ENCODE measurements at places on chromosomes 16 and 17.

DNA sequence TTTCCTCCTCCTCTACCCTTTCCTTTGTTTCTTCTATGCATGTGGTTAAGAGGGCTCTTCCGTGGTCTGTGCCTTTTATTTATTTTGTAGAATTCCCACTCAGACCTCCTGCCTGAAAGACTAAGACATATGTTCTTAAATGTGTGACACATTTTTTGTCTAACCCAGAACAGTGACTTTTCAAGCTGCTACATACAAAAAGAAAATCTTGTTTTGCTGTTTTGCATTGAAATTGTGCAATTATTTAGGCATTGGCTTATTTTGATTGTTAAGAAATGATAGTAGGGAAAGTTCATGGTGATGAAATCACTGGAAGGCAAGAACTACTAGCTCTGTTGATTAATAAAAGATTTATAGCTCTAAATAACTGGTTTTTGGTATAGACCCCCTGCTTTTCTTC, 76.8 kb downstream of the TUBD1 start:
- DNase-seq = no peak

GRCh38 chr17:41965694-41966462, 717 bp upstream of the CNP start:
- no peak for DNase-seq

DNA sequence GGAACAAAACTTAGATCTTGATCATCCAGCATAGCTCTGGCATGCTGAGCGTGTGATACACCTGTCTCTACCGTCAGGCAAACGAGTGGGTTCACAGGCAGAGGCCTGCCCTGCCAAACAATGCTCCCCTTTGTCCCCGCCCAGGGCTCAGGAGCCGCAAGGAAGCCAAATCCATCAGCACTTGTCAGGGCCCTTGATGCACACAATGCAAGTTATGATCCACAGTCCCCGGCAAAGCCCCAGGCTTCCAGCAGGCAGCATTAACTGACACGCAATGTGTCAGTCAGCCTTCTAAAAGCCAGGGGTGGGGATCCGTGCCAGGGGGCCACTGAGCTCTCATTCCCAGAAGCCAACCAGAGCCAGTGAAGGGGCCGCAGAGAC, 460.9 kb downstream of the SLC39A11 start:
- no peak for DNase-seq

DNA sequence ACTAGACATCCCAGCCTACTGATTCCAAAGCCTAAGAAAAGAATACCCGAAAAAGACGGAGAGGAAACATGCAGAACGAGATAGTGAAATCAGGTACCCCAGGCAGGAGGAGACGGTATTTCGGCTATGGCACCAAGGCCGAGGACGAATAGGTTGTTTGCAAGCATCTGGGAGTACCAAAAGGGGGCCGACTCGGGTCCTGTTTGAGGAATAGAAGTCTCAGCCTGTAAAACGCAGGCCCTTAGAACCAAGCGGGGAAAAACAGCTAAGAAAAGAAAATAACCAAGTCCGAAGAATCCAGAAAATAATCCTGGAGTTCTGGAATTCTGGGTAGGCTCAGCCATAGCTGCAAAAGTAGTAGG, 537 bp downstream of the SLC35B1 start:
- DNase-seq = no peak

DNA sequence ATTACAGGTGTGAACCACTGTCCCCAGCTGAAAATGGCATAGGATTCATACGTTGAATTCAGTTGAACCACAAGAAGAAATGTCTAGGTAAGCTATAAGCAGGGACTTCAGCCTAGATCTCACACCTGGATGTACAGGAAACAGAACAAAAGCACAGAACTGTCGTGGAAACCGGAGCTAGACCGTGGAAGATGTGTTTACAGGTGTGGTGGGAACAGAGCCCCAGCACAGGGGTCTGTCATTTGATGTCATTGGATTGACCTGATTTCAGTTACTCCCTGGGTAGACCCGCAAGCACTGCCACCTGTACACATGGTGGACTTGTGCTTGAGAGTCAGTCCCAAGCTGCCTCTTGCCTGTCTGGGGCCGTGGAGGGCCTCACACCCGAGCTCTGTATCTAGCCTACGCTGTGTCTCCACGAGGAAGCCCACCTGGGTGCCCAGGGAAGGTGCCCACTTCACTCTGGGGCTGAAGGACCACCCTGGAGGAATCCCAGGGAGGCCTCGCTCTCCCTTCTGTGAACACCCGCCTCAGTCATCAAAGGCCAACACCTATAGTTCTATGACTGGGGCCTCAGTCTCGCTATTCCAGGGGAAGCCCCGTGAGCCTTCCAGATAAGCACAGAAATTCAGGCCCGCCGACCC, 32.2 kb upstream of the MLKL start:
- DNase-seq = no peak

GRCh38 chr17:45705123-45706009, 78.8 kb upstream of the CRHR1 start:
- no peak for DNase-seq

GRCh38 chr17:10059684-10060211, 138.7 kb downstream of the GAS7 start:
- DNase-seq = no peak

- DNase-seq = no peak
These were observed 112.6 kb upstream of the LHX1 start for GRCh38 chr17:36824678-36825101.

- DNase-seq = no peak
These were observed 16.0 kb downstream of the ENGASE start for GRCh38 chr17:79090443-79091225.

GRCh38 chr16:21723532-21723931, 59.8 kb downstream of the OTOA start:
- no peak for DNase-seq

GRCh38 chr17:43671031-43671692, 9.4 kb upstream of the MEOX1 start:
- no peak for DNase-seq

DNA sequence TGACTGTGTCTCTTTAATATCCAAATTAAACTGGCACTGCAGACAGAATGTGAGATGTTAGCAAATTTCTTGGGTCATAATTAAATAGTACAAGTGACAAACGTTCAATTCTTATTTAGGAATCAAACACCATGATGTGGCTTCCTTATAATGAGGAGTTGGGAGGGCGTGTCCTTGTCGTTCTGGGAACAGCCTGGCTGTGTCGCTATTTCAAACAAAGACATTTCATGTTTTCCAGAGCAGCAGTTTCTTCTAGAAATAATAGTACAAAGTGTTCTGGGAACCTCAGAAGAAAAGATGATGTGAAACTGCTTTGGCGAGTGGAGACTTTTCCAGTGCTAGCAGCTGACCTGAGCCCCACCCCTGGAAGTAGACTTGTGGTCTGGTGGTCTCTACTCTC, 301.7 kb upstream of the N4BP1 start:
- DNase-seq = no peak

GRCh38 chr17:79803997-79804855, 7.3 kb upstream of the CBX8 start:
- no peak for DNase-seq

DNA sequence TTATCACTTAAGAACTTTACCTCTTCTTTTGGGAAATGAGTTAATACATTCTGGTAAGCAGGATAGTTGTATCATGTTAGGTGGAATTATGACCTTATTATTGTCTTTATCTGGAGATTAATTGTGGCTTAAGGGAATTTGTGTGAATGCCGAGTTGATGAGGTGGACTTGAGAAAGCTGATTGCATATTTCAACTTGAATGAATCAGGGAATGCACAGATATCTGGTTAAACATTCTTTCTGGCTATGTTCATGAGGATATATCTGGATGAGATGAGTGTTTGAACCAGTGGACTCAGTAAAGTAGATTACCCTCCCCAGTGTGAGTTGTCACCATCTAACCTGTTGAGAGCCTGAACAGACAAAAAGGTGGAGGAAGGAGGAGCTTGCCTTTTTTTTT, 326.1 kb upstream of the GOT2 start:
- no peak for DNase-seq

GRCh38 chr17:7803981-7804380, 30.0 kb upstream of the KDM6B start:
- no peak for DNase-seq

GRCh38 chr17:16003841-16004240, 4.2 kb downstream of the TTC19 start:
- no peak for DNase-seq

DNA sequence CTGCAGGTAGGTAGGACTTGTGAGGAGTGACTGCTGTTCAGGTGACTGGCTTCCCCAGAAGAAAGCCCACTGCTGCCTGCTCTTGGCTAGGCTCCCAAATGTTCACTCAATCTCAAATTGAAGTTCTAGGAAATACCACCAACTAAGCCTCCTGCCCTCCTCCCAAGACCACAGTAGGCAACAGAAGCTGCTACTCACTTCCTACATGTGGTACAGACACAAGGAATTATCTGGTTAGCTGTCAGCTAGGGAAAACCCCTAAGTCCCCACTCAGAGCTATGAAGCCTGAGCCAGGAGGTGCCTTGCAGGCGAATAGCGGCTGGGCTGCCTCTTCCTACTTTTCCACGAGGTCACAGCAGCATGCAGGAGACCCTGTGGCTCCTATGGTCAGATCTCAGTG, 4.9 kb downstream of the FBXO39 start:
- DNase-seq = no peak

GRCh38 chr16:57192146-57192545, 6.0 kb downstream of the RSPRY1 start:
- no peak for DNase-seq
